Hippocampal formation (tissue), 2 donors: ENCODE measurements at places on chromosomes 4 and X.

DNA sequence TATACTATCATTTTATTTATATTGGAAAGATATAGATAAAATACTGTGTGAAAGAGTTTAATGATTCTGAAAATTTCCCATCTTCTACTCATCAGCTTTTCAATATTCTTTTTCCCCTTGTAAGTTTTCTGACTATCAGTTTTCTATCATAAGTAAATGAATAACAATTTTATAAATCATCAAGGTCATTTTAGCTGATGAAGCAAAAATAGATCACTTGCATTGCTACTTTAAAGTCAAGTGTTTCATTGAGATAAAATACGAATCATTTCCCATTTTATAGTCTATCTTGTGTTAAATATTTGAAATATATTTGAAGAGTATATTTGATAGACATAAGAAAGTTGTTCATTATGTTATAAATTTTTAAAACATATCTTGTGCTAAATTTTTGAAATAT, 811.0 kb upstream of the GALNTL6 start:
- no peak for DNase-seq

GRCh38 chr4:52660643-52661042, 1.5 kb upstream of the USP46 start:
- DNase-seq = no peak

DNA sequence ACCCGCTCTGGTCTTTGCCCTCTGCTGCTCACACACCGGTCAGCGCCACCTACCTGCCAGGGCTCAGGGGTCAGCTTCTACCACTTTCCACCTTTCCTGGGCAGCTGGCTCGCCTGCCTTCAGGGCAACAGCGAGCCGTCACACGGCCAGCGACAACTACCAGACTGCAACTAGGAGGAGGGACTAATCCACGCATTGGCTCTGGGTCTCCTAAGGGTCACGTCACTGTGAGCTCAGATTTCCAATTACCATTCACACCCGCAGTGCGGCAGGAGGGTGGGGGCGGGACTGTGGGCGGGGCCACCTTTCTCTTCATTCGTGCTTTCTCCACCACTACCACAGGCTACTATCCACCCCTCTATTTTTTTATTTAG, at the start of gene BEX5:
Gene BEX5, minus strand, starts transcription at position 172 of the 374 bp plus-strand sequence. CDS start 1,712 bp downstream, outside the sequence.
- DNase-seq = peak; percentile 54

GRCh38 chr4:36081185-36081584, 163.1 kb downstream of the ARAP2 start:
- DNase-seq = no peak

DNA sequence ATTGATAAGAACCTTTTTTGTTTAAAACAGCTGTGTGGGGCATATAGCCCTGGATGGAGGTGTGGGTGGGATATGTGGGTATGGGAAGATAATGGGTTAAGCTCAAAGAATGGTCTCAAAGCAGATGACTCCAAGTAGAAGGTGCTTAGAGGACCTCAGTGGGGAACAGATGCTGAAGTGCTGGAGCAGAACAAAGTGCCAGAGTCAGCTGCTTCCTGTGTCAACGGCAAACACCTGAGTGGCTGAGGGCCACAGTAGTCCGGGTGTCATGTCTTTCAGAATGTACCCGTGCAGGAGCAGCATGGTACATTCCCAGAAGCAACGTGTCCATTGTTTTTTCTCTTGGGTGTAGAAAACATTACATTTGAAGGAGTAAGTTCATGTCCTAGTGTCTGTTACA, 210.6 kb downstream of the CCNG2 start:
- no peak for DNase-seq

- DNase-seq = no peak
Observed at GRCh38 chr4:107060388-107060787, 24.3 kb upstream of the DKK2 start.

GRCh38 chrX:85922821-85923220, 124.5 kb downstream of the CHM start:
- no peak for DNase-seq

GRCh38 chr4:148333265-148333664, 108.9 kb downstream of the NR3C2 start:
- DNase-seq = no peak

GRCh38 chrX:111041018-111041462, 55.0 kb upstream of the PAK3 start:
- DNase-seq = peak; percentile 15

DNA sequence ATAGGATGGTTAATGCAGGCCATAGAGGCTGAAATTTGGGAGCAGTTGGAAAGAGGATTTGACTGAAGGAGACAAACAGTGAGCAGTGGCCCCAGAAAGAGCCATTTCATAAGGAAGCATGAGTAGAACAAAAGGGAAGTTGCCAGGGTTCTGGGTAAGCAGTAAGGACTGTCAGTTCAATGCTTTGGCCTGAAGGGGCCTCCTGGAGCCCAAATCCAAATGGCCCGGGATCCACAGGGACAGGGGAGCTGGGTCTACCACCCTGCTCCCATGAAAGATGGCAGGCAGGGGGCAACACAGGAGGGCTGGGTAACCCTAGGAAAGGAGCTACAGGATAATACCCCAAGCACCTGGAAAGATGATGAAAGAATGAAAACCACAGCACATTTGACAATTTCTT, 4.1 kb upstream of the INTS6L start:
- DNase-seq = no peak

GRCh38 chrX:79604364-79604763, 237.2 kb upstream of the ITM2A start:
- DNase-seq = no peak

DNA sequence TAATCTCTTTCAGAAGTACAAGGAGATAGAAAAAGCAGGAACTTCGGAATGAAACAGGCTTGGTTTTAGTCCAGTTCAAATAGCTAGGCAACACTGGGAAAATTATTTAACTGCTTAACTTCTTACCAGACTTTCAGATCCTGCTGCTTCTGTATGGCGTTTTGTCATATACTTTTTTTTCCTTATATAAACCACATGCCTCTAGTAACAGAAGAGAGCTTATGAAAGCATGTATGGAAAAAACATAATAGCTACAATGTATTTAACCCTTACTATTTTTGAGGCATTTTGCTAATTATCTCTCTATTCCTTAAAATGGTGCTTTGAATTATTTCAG, 439.6 kb downstream of the INPP4B start:
- no peak for DNase-seq

DNA sequence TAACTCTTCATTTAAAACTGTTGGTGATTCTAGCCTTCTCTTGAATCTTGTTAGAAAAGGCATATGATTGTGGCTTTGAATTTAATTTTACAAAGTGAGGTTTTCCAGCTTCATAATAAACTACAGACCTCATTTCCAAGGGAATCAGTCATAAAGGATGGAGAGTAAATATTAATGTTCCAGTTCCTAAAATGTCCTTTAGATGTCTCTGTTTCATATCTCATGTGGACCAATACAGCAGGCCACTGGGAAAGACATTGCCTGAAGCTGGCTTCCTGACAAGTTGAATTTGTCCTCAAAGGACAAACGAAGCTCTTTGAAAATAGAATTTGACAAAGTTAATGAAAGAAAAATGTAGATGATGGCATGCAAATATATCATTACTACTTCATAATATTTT, 125.4 kb downstream of the ZNF330 start:
- DNase-seq = peak; percentile 56
